Activated T-cell treated with anti-CD3 and anti-CD28 coated beads, Interleukin-2, amount 50 U/mL, for 24 hours (primary cell): ENCODE measurements at places on chromosomes 12 and 14.
A peak's percentile ranks its signal among the peaks of the same experiment; 100 is the strongest.

DNA sequence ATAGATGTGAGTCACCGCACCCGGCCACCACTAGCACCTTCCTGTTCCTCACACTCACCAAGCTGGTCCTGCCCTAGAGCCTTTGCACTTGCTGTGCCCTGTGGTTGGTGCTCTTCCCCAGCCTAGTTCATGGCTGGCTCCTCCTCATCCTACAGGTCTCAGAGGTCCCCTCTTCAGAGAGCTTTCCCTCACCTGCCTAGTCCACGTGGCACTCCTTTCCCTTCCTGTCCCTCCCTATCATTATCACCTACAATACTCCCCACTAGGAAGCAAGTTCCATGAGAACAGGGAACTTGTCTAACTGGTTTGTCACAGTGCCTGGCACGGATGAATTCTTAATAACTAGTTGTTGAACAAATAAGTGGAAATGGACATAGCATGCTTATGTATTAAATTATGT lies 24.0 kb upstream of the TMED10 start:
- no peak for DNase-seq

DNA sequence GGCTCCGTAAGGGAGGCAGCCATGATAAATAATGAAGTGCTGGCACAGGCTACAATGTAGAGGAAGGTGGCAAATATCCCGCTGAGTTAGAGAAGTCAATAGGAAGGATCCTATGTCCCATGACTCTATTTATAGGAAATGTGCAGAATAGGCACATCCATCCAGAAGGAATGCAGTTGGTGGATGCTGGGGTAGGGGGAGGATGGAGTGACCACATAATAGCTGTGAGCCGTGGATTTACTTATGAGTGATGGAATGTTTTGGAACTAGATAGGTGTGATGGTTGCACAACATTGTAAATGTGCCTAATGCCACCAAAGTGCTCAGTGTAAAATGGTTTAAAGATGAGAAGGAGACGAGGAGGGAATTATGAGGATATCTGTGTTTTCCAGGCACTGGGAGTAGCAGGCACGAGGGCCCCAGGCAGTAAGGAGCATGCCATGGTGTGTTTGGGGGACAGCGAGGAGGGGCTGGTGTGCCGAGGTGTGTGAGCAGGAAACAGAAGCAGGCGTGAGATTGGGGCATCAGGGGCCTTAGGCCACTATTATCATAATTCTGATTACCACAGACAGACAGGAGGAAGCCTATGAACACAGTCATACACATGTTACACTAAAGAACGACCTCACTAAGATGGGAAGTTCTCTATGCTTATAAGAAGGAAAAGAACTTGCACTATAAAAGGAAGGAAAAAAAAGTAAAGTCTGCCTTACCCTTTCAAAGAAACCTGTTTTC lies 837.3 kb upstream of the TMEM132C start:
- no peak for DNase-seq

DNA sequence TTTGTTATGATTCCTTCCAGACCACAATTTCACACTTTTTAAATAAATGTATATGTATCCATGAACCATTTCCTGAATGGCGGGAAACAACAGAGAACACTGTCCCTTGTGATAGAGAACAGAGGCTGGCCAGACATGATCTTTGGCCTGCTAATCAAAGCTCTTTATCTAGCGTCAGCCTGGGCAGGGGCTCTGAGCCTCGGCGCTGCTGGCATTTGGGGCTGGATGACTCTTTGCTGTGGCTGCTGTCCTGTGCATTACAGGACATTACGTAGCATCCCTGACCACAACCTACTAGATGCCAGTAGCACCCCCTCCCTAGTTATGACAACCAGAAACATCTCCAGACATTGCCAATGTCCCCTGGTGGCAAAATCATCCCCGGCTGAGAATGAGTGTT lies 77.7 kb downstream of the DNAH10 start:
- DNase-seq, result no peak

DNA sequence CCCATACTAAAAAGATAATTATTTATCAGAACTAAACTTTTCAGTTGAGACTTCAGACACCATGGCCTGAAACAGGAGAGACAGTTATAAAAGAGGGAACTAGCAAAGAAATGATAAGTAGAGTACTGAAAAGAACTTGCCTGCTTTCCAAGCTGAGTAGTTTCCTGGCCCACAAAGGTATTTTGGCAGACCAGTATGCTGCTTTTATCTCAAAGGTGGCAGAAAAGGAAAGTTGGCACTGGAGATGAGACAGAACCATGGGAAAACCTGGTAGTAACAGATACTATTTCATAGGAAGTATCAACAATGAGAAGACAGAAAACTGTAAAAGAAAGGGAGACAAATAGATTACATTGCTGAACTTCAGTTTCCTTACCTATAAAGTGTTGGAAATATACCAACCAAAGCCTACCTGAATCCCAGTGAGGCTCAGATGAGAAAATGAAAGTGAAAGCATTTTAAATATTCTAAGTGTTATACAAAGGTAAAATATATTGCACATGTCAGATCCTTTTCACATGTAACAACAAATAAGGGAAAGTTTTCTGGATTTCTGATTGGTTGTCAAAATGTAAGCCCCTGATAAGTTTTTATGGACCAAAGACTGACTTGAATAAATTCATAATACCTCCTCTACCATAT lies 155.3 kb upstream of the FSCB start:
- no peak for DNase-seq

GRCh38 chr14:75234173-75235115 lies 44.2 kb upstream of the FOS start:
- DNase-seq, result no peak

GRCh38 chr12:69840727-69841126 lies 15.7 kb downstream of the MYRFL start:
- DNase-seq, result no peak

DNA sequence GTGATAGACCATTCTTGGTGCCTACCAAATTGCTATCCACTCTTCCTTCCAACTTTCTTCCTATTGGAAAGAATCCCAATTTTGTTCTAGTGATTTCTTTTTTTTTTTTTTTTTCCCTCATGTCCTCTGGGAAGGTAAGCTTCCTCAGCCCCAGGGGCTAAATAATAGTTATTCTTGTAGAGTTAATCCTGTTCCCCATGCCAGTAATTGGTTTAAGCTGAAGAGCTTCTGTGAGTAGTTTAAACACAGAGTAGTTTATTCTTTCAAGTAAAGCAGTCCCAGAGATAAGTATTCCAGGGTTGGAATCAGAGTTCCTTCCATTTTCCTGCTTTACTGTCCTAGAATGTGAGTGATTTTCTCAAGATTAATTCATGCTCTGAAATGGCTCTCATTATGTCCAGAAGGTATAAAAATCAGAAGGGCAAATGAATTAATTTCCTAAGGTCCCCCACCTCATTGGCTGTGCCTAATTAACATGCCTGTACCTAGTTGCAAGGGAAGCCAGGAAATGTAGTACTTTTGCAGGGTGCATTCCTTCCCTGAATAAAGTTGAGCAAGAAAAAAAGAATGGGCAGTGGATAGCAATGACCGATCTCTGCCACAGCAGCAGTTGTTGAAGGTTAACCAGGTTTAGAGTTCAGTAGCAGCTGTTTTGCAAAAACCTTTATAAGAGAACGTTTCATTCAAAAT lies 97.8 kb downstream of the PLEKHA5 start:
- no peak for DNase-seq

GRCh38 chr14:69317102-69317755 lies 57.3 kb downstream of the GALNT16 start:
- peak; percentile 6 for DNase-seq

GRCh38 chr12:119374635-119375034 lies 40.1 kb downstream of the CCDC60 start:
- no peak for DNase-seq

GRCh38 chr14:95763875-95764274 lies 50.0 kb upstream of the TCL1A start:
- no peak for DNase-seq

GRCh38 chr14:90583427-90583826 lies 186.6 kb downstream of the CALM1 start:
- DNase-seq, result no peak

DNA sequence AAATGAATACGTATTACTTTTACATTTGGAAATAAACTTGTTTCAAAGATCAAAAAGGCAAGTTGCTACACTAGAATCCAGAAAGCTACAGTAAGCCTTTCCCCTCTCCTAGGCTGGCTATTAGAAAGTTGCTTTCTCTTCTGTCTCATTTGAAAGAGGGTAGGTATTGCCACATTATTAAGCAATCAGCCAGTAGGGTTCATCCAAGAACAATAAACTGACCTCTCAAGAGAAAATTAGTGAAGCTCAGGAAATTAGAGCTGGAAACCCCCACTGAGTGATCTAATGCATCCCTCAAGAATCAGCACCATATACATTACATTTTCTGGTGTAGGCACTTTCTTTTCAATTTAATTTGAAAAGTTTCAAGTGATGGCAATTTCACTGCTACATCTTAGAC lies 4.5 kb upstream of the TMEM233 start:
- no peak for DNase-seq

- DNase-seq, result no peak
Measured at GRCh38 chr14:56293506-56293905, 175.3 kb downstream of the PELI2 start.

GRCh38 chr12:58860788-58861240 lies 59.5 kb downstream of the LRIG3 start:
- no peak for DNase-seq

GRCh38 chr14:83289896-83290295 lies 1756.2 kb upstream of the SEL1L start:
- DNase-seq, result no peak

DNA sequence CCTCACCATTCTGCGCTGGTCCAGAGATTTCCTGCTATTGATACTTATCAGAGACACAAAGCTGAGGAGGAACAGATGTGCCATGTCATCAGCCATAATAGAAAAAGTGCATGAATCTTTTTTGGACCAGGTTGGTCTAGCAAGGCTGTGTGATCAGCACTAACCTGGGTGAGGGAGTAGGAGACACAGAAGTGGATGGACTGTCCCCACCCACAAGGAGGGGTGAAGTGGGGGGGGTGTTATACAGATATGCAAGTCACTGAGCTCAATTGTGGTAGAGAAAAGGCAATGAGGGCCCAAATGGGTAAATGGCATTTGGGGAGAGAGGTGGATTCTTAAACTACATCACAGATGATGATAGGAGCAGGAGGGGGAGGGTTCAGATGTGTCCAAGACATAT lies 123.0 kb downstream of the SAMD4A start:
- DNase-seq, result no peak

DNA sequence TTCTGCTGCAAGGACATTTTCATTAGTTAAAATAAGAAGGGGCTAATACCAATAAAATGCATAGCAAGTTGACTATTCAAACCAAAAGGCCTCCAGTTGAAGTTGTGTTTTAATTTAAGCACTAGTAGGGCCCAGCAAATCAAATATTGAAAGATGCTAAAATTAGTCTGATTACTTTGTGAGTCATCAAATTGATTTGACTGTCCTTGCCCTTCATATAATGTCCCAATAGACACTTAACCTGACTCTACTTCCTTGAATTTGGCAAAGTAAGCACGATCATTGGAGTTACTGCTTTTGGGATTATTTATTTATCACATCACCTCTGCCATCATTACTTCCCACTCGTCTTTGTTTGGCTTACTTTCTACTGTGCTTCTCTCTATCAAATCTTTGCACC lies 798.5 kb downstream of the DIO2 start:
- DNase-seq, result no peak

DNA sequence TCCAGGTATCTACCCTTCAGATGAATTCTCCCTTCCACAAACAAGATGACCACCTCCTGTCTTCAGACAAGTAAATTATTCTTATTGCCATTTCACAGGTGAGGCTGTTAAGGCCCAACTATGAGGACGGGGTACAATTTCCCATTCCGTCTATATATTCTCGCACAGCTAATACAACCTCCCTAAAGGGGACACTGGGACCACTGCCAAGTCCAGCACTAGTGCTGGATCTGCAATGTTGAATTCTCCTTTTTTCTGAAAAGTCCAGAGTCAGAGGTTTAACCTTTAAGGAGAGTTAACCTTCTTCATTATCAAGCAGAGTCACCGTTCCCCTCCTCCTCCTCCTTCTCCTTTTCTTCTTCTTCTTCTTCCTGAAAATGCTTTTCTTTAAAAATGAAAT lies 130.4 kb upstream of the PARP11 start:
- DNase-seq, result no peak

- DNase-seq, result no peak
Measured at GRCh38 chr14:94613720-94614644, 1.8 kb downstream of the SERPINA3 start.

DNA sequence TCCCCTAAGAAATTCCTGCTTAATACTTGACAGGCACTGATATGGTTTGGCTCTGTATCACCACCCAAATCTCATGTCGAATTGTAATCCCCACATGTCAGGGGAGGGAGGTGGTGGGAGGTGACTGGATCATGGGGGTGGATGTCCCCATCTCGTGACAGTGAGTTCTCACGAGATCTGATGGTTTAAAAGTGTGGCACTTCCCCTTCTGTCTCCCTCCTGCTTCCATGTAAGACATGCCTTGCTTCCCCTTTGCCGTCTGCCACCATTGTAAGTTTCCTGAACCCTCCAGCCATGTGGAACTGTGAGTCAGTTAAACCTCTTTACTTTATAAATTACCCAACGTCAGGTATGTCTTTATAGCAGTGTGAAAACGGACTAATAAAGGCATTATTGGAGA lies 198.0 kb downstream of the FOXN3 start:
- no peak for DNase-seq

- no peak for DNase-seq
Measured at GRCh38 chr12:57219205-57219992, 2.8 kb downstream of the NXPH4 start.

- no peak for DNase-seq
Measured at GRCh38 chr14:105452963-105453362, 21.7 kb upstream of the CRIP2 start.

- no peak for DNase-seq
Measured at GRCh38 chr14:21054123-21054767, 3.4 kb upstream of the RNASE8 start.

DNA sequence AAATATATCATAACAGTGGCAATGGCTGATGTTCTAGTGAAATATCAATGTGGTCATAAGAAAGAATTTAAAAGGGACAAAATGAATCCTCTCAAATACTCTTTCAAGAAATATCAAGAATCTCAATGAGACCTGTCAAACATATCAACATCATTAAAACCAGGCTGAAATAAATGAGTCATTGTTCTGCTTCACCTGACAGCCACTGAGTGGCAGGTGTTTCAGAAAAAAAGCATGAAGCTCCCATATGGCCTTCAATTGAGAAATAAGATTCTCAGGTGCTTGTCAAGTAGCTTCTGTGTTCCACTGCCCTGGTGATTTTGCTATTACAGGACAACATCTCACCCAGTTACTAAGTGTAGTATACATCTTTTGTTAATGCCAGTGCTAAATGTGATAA lies 21.5 kb downstream of the ANAPC5 start:
- DNase-seq, result no peak

DNA sequence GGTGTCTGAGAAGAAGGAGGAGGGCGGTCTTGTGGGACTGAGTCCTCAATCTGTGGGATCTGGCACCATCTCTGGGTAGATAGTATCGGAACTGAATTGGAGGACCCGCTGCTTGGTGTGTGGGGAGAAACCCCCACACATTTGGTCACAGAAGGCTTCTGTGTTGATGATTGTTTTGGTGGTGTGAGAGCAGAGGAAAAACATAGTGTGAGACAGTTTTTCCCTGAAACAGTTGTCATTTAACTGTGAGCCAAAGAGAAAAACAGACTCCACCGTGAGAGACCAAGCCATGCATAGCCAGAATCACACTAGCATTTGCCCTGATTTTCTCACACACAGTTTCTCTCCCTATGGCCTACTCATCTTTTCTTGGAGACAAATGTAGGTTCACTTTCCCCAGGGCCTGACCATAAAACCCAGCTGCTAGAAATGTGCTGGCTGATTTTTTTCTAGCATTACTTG lies 91.4 kb upstream of the FLRT2 start:
- DNase-seq, result no peak
